ENCODE measurements at places on chromosomes 7 and 10.

DNA sequence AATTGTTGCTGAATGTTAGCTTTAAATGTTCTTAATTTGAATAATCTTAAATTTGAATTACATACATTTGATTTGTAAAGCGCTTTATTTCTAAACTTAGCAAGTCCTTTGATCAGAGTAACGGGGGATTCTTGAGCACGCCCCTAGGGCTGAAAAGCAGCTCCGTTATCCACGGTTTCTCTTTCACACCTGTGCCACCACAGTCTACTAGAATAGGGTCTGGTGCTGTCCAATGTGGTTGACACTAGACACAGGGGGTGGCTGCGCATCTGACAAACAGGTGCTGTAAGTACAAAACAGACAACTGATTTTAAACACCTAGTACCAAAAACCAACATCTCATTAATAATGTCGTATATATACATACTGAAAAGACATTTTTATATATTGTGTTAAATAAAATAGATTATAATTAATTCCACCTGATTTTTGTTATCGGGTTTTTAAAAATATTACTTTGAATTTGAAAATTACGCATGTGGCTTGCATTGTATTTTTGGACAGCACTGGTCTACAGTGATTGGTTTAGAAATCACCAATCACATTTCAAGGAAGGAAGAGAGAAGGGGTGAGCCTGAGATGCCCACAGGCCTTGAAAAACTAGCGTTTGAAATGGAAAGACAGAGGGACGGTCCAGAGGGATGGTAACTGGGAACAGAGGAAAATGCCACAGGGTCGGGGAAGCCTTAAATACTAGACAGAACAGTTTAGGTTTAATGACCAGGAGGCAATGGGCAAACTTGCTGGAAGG, 7.3 kb downstream of the SEPHS1 start:
- no peak for DNase-seq

DNA sequence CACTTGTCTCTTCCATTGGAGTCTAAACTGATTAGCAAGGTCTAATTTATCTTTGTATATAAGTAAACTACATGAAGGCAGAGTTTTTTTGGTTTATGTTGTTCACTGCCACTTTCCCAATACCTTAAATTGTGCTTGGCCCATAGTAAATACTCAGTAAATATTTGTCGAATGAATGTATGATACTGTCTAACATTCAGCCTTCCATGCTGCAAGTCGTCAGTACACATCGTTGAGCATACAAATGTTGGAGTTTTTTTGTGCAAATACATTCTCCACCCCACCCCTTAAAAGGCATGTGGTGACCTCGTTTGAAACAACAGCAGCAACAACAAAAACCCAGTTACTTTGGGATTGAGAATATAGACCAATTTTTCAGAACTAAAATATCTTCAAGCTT, 17.4 kb upstream of the IGF2BP3 start:
- DNase-seq, result no peak

GRCh38 chr7:51446356-51446755, 129.7 kb upstream of the COBL start:
- no peak for DNase-seq

DNA sequence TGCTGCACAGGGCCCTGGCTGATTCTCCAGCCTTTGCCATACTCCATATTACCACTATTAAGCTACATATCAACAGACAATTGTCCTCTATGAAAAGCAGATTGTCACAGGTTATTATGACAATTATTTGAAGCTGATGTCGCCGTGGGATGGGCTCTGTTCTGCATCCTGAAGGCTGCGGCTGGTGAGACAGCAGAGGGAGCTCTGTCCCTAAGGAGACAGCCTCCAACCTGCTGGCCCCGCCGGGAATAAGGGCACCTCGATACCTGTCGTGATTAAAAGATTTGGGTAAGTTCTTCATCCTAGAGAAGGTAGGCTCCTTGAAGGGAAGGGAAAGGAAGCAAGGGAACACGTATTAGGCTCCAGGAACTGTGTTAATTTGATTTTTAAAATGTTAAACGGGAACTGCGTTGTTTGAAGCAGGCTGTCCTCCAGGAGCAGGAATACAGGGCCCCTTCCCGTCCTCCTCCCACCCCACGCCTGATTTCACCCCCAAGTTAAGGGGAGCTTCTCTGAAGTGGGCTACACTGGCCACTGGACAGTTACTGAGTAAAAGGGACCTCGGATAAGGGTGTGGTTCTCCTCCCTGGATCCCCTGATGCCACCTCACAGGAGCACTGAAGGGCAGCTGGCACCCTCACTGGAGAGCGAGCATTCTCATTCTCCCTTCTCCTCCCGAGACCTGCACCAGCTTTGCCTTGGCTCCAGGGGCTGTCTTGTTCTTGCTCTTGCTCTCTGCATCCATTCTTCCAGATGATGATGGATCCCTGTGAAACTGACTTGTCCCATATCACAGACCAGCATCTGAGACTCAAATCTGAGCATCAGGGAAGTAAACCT, 11.8 kb upstream of the TIAL1 start:
- peak; percentile 4 for DNase-seq

DNA sequence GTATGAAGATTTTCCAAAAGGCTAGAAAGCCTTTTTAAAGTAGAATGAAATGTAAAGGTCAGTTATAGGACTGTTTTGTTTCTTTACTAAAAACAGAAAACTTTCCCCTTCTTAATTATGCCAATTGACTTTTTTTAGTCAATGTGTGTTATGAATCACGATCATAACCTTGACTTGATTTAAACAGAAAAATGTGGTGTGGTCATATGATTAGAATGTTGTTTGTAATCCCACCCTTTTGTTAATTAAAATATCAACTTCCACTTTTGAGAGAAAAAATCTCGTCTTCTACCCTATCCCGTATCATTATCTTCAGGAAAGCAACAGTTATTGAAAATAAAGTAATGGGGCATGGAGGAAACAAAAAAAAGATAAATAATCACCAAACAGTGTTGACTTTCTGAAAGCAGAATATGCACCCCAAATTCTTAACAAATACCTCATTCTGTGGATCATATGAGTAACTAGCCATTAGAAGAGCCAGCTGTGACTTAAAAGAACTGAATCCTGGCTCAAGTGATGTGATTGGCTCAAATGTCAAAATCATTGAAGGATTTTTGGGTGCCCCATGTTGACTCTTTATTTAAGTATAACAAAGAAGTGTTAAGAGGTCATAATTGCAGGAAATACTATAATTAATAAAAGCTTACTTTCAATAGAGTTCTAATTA, 32.3 kb upstream of the SLC16A12 start:
- no peak for DNase-seq

DNA sequence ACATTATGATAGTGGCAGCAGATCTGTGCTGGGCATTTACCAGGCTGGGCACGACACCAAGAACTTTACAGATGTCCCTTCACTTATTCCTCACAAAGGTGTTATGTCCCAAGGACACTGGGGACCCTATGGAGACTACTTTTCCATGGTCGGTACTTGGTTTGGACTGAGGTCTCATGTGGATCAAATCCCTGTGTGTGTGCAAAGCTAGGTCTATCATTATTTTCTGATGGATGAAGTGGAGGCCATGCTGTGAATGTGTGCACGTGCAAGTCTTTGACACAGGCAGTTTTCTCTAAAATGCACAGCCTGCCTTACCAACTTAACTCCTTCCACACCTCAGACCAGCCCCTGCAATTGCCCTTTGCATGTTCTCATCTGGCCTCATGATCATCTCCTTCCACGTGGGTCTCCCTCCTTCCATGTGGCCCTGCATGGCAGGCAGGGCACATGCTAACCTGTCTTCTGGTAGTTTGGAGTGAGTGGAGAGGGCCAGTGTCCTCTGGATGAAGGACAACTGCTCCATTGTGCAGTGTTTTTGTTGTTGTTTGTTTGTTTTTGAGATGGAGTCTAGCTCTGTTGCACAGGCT, 16.0 kb upstream of the ZNF273 start:
- no peak for DNase-seq

All from activated T-helper 1 cell treated with anti-CD3 and anti-CD28 coated beads, Interleukin-2, amount 50 U/mL, for 16 hours (primary cell).